ENCODE measurements at places on chromosomes 7 and 10. TPM values are rescaled to one million over a fixed set of nuclear protein-coding genes. Genes with fewer than 3 reads are reported as not detected.

Gene ATP6V0A4
- total RNA-seq = not detected

Gene STEAP4
- 3.1 TPM for total RNA-seq

Gene GALNT17
- total RNA-seq = 0.37 TPM

DNA sequence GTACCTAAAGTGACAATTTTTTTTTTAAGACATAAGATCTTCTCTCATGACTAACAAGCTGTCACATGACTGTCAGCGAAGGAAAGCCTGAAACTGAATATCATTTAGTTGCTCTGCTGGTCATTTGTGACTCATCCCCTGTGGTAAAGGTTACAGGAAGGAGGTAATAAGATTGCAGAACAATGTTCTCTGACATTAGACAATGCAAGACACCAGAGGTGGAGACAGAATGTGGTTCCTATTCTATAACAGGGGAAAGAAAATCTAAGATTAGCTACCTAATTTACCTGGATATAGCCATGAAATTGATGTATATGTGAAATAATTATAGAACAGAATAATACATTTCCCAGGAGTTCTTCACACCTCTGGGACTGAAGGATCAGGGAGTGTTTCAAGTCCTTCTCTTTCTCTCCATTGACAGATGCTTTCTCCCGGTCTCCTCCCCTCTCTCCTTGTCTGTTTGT lies 47.7 kb downstream of the LRGUK start:
- DNase-seq = no peak

GRCh38 chr10:125554016-125554703 lies 128.8 kb downstream of the TEX36 start:
- no peak for DNase-seq

GRCh38 chr10:15349112-15349511 lies 22.0 kb downstream of the FAM171A1 start:
- DNase-seq = peak; percentile 75

- no peak for DNase-seq
Measured at GRCh38 chr10:77404810-77405209, 232.8 kb downstream of the KCNMA1 start.

DNA sequence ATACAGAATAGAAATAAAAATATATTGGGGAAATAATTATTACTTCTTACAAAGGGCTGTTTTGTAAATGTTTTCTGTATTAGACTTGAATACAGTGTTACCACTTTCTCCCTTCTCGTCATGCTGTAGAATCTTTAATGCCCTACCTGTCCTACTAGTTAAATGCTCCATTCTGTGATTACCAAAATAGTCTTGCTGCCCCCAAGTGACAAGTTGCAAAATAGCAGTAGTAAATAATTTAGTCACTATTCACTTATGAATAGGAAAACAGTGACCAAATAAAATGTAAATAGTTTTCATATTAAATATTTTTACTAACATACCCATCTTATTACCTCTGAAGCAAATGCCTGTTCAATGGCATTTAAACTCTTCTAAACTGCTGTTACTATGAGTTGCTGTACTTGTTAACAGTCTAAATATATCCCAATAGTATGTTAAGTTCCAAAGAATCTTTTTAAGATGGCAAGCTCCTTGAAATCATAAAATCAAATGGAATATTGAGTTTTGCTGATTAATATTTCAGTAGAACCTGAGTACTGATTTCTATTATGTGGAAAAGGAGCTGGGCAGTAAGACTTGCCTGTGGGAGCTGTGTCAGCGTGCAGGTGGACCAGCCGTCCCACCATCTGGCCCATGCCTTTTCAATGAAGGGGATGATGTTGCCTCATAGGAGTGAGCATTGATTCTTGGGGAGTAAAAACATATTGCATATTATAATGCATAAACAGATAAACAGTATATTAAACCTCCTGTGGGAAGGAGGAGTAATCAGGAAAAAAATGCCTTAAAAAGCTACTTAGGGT lies 18.1 kb upstream of the OIT3 start:
- DNase-seq = no peak

GRCh38 chr10:101840741-101841453 lies 2.7 kb downstream of the KCNIP2 start:
- DNase-seq = peak; percentile 81

DNA sequence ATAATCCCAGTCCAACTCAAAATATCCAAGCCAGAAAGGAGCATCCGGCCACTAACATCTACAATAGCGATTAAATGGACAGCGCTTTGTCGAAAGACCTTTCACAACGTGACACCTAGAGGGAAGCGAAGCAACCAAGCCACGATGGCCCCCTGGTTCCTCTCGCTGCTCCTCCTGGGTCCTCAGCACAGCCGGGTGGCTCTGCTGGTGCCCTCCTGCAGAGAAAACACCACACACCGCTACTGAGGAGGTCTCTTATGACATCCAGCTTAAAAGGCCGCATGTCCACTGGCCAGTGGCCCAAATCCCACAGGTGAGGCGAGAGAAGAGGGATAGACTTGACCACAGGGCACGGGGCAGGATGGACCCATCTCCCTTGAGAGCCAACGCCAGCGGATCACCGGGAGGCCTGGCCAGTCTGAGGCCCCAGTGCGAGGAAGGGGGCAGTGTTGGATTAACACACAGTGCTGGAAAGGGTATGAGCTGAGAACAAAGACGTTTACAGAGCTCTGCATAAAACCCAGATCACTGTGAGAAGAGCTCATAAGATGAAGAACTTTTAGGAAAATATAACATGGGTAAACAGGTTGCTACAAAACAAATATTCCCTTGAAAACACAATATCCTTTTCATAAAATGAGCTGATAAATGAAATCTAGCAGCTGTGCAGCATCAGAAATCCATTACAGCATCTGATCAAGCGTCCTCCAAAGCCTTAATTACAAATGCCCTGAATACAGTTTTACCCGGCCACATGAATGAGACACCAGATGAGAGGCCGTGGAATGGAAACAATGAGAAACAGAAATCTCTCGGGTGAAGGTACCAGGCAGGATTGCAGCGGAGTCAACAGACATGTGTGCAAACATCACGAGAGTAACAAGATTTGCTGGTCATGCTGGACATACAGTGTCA lies 236.7 kb downstream of the DIP2C start:
- DNase-seq = no peak

- no peak for DNase-seq
Measured at GRCh38 chr7:139559364-139560105, 36.0 kb downstream of the CLEC2L start.

All from colonic mucosa (tissue), 4 donors.